ENCODE measurements at places on chromosomes 1 and 21.

GRCh38 chr1:226520640-226521355, 27.8 kb upstream of the STUM start:
- DNase-seq, result no peak

- DNase-seq, result no peak
Measured at GRCh38 chr1:30968220-30968971, 59.8 kb upstream of the SDC3 start.

GRCh38 chr1:111204983-111205713, 4.7 kb upstream of the DENND2D start:
- DNase-seq, result no peak

DNA sequence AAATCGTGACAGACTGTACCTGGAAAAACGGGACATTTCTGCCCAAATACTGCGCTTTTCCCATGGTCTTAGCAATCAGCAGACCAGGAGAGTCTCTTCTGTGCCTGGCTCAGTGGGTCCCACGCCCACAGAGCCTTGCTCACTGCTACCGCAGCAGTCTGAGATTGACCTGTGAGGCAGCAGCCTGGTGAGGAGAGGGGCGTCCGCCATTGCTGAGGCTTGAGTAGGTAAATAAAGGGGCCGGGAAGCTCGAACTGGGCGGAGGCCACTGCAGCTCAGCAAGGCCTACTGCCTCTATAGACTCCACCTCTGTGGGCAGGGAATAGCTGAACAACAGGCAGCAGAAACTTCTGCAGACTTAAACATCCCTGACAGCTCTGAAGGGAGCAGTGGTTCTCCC, 203.1 kb downstream of the DENND1B start:
- no peak for DNase-seq

GRCh38 chr1:160428655-160429054, 28.3 kb downstream of the VANGL2 start:
- DNase-seq, result peak; percentile 55

DNA sequence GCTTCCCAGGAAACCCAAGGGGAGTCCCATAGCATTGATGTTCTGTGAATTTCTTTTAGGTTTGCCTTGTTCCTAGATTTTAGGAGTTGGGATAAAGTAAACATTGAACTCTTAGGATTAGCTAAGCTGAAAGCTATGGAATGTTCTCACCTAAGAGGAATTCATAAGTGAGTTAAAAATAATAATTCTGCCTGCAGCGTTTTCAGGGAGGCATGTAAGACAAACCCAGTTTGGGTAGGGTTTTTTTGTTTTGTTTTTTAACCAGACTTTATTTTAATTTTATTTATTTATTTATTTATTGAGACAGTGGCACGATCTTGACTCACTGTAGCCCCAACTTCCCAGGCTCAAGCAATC, 28.9 kb upstream of the CD101 start:
- DNase-seq, result no peak
